ENCODE measurements at places on chromosomes 16 and 17.

DNA sequence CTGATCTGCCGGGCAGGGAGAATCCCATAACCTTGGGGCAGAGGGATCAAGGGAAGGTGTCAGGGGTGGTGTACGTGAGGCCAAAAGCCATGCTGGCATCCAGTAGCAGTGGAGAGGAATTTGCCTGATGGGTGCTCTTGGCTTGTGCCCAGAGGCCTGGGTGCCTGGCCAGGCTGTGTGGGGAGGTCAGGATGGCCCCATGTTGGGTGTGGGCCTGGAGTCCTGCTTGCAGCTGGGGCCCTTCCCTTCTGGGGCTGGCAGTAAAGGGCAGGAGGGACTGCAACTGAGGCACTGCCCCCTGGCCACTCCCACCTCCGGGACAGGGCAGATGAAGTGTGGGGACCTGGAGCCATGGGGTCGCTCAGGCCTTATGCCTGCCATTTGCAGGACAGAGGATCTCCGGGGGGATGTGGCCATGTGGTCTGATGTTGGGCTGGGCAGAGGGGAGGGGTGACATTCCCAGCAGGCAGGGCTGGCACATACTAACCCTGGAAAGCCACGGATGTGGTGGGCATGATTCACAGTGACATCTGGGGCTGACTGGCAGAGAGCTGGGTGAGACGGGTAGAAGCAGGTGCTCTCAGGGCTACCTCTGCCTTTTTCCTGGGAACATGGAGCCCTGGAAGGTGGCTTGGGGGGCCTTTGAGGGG, 3.5 kb downstream of the FMNL1 start:
- peak; percentile 61 for DNase-seq

DNA sequence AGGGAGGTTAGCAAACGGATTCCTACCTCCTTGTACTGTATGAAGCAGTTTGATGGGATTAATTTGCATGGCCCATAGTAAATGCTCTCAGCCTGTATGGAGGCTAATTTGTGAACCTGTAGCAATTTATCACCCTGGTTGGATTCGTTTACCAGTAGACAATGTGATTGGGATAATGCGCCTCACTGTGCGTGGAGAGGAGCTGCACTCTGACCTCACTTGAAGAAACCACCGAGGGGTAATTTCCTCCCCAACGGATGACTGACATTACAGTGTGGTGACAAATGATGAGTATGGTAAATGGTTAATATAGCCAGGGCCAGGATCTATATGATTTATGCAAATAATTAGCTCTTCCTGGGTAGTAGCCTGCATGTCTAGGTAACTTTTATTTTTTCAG, 479.1 kb upstream of the RBFOX1 start:
- no peak for DNase-seq

GRCh38 chr17:76524598-76525512, 12.7 kb downstream of the CYGB start:
- no peak for DNase-seq

DNA sequence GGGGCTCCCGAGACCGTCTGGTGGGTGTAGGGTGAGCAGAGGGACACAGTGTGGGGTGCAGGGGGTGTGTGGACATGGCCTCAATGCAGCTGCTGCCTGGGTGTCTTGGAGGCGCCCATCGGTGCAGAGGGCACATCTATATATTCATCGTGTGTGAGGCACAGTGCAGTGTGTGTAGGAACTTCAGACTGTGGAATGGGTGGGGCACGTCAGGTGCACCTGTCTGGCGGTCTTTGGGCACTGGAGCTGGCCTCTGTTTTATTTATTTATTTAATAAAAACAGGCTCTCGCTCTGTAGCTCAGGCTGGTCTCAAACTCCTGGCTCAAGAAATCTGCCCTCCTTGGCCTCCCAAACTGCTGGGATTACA, 16.8 kb downstream of the LASP1 start:
- DNase-seq: no peak

- no peak for DNase-seq
Measured at GRCh38 chr17:31279401-31279800, 17.6 kb downstream of the OMG start.

DNA sequence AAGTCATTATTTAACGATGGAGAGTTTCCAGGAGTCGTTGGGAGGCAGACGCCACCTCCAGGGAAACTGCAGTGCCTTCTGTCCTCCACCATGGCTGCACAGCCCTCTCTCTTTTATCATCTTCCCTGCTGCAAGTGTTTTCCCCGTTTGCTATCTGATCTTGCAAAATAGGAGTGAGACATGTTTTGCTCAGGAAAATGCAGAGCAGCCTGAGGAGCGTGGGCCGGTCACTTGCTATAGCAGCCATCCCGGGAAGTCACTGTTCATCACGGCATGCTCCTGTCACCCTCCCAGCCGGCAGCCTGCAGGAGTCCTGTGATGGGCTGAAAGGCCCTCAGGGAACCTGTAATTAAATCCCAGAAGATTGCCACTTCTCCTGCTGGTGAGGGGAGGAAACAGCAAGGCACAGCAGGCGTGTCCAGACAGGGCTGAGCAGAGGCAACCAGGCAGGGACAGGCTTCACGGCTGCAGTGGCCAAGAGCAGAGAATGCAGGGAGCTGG, 143.1 kb downstream of the GSG1L start:
- DNase-seq: no peak
